Mucosa of descending colon (tissue), 3 donors: ENCODE measurements at places on chromosomes 4 and X. TPM values are rescaled to one million over a fixed set of nuclear protein-coding genes. Genes with fewer than 3 reads are reported as not detected.

- DNase-seq = no peak
Measured at GRCh38 chrX:143853488-143853887, 30.4 kb upstream of the UBE2NL start.

The UFSP2 gene
- total RNA-seq = 20.2 TPM

The CNKSR2 gene
- 2.4 TPM for total RNA-seq

DNA sequence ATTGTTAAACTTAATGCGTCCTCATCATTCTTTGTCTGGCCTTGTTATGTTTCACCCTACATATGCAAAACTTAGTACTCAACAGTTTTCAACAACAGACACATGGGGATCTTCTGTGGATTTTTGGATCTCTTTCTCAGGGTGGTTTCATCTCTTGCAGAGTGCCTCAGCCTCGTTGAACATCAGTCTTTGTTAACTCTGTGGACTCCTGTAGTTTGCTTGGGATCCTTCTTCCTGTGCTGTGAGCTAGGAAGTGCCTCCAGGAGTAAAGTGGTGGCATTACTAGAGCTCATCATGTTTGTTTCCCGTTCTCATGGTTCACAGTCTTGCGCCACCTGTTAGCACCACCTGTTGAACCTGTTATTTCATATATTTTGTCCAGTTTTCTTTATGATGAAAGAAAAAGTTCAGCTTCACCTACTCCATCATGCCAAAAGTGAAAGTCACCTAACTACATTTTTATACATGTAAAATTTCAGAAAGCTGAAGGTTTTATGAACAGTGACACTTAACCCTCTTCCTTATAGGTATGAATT, 27.5 kb upstream of the NDUFC1 start:
- DNase-seq = no peak

The CFI gene
- 3.3 TPM for total RNA-seq

DNA sequence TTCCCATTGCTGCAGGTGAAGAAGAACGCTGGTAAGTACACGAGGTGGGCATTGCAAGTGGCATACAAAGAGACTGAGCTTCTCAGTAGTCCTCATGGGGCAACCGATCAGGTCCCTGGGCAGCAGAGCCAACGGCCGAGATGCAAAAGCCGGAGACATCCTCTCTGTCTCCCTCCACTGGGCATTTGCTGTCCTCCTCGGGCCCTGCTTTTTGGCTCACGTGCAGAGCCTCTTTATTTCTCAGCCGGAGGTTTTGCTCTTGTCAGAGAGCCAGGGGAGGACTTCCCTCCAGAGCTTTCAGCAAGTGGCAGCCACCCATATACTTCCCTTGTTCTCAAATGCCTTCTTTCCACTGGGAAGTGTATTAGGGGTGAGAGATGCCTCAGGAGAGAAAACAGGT, 18.0 kb downstream of the STARD8 start:
- no peak for DNase-seq

The IL2RG gene
- 27.7 TPM for total RNA-seq

The HSPA4L gene
- 3.6 TPM for total RNA-seq

GRCh38 chr4:103012551-103012950, 7.0 kb downstream of the SLC9B1 start:
- DNase-seq = no peak

- no peak for DNase-seq
Measured at GRCh38 chr4:62288808-62289541, 1088.8 kb downstream of the ADGRL3 start.
